ENCODE measurements at places on chromosomes 4 and X.

DNA sequence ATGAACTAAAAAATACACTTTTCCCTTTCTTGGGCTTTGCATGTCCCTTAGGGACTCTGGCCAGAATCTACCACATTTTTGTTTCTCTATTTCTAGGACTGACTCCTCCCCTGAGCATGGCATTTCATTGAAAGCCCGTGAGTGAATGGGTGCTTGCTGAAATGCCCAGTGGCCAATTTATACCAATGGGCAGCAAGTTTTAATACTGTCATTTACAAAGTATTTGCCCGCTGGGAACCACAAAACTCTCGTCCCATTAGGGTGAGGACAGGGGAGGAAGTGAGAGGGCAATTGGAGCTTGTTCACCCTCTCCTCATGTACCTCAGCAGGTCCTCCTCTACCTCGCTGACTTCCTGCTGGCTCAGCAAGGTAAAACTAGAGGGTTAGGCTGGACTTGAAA, 1.1 kb downstream of the SRPX2 start:
- DNase-seq = no peak

- no peak for DNase-seq
These were observed 250.1 kb upstream of the SMIM31 start for GRCh38 chr4:164503874-164504273.

DNA sequence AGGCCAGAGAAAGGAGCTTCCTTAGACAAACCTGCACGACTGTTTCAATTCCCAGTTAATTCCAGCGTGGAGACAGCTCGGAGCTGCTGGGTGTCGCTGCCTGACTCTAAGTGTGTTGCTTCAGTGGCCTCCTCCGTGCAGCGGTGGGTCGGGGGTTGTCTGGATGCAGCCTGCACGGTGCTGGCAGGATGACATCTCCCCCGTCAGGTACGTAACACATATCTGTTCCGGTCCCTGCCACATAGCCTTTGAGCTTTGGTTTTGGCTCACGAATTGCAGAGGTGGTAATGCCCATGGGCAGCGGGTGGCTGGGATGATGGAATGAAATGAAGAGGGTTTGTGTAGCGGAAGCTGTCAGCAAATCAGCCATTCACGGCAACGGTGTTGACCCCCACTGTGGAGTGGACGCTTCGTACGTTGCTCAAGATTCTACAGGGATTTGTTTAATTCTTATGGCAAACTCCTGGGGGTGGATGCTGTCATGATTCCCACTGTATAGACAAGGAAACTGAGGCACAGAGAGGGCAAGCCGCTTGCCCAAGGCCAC, 33.7 kb upstream of the HMX1 start:
- no peak for DNase-seq

DNA sequence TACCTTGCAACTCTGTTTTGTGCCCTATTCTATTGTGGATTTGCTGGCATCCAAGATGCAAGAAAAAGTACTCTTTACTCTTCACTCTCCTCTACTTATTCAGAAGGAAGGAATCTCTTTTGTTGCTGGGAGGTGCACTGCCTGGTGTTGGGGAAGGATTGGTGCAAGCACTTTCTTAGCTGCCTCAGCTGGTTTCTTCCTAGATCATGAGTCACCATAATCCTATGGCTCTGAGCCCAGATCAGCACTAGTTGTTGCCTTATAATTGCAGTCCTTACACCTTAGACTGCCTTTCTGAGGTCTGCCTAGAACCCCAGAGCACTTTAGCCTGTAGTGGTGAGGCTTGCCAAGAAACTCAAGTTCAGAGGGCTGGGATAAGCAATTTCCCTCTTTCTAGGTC, 37.0 kb upstream of the CT83 start:
- DNase-seq = no peak

DNA sequence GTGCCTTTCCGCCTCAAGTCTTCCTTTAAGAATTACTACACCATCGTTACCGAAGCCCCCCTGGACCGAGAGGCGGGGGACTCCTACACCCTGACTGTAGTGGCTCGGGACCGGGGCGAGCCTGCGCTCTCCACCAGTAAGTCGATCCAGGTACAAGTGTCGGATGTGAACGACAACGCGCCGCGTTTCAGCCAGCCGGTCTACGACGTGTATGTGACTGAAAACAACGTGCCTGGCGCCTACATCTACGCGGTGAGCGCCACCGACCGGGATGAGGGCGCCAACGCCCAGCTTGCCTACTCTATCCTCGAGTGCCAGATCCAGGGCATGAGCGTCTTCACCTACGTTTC, 2.2 kb downstream of the PCDH10 start:
- no peak for DNase-seq

DNA sequence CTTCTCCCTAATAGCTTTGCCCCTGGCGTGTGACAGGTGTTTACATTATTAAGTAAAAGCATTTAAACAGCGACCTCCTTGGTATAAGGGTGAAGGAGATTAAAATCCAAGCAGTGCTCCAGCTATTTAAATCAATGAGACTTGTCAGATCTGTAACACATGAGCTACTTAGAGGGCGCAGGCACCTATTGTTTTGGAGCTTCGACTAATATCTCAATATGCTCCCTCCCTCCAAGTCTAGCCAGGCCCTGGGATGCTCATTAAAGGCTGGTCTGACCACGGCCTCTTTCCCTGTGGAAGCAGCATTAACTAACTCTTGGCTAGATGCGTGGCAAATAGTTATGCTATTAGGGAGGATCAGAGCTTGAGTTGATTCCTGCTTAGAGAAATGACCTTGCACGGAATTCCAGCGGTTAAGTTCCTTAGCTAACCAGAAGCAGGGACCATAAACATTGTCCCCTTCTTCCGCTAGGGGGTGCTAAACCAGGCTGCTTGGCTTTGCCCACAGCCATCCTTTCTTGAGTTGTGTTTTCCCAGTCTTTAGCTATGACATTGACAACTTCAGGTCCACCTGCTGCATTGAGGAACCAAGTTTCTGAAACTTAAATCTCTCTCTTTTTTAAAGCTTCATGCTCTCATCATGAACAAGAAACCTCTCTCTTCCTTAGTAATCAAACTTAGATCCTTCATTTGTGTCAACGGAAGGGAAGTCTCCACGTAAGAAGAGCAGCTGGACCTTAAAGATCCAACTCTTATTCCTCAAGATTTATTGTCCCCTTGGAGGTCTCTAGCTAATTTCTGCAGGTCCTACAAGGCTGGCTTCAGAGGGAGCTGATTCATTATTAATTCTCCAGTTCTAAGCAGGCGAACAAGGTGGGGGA, 80.7 kb upstream of the IGFBP7 start:
- DNase-seq = peak; percentile 63

- peak; percentile 26 for DNase-seq
These were observed 62.5 kb upstream of the GPR174 start for GRCh38 chrX:79081895-79082512.

All from retina (tissue), 1 donor.